Left lung (tissue), 14 donors: ENCODE measurements at places on chromosomes 12 and 14. TPM values are rescaled to one million over a fixed set of nuclear protein-coding genes. Genes with fewer than 3 reads are reported as not detected.
A peak's percentile ranks its signal among the peaks of the same experiment; 100 is the strongest.

Gene COPZ1
- 232 TPM for polyA plus RNA-seq

Gene IQSEC3
- 7.8 TPM for polyA plus RNA-seq

Gene TBPL2
- 0.14 TPM for polyA plus RNA-seq

Gene TAS2R7
- not detected for polyA plus RNA-seq

Gene CMA1
- 0.45 TPM for polyA plus RNA-seq

DNA sequence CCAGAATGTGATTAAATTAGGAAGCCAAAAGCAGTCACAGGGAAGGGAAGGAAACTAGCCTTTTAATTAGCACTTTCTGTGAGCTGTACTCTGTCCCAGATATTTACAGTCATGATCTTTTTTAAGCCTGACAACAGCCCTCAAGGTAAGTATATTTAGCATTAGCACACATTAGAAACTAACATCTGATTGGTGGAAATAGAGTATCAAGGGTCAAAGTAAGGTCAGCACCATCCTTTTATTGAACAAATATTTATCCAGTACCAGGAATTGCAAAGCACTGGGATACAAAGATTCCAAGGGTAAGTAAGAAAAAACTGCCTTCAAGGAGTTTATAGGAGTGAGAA lies 28.2 kb downstream of the RPGRIP1 start:
- DNase-seq, result no peak

Gene ANO4
- polyA plus RNA-seq, result 3.4 TPM

GRCh38 chr12:65169320-65170208 lies at the start of gene LEMD3:
LEMD3 (plus strand) TSS chr12:65169583; CDS start chr12:65169597, 14 bp downstream.
- DNase-seq, result peak; percentile 97

- no peak for DNase-seq
Measured at GRCh38 chr14:24260026-24260779, 2.8 kb downstream of the TGM1 start.

- no peak for DNase-seq
Measured at GRCh38 chr14:53010193-53011040, 59.6 kb upstream of the FERMT2 start.

Gene KRT2
- polyA plus RNA-seq, result not detected

DNA sequence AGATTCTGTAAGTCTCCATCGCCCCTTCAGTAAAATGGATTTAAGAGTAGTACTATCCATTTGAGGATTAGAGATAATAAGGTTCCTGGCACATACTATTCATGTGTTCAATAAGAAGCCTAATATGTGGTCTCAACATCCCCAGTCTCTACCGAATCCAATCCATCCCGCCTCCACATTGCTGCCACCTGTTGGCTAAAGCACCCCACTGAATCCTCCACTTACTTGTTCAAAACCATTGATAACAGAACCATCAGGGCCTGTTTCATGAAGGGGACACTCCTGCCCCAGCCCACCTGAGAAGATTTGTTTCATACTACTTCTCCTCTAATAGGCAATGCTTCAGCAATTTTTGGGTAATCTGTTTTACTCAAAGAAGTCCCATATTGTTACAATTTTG lies 147.5 kb downstream of the SLC2A13 start:
- DNase-seq, result no peak

- no peak for DNase-seq
Measured at GRCh38 chr12:113260127-113260526, 38.9 kb downstream of the TPCN1 start.

Gene MANSC4
- polyA plus RNA-seq, result 0.31 TPM

DNA sequence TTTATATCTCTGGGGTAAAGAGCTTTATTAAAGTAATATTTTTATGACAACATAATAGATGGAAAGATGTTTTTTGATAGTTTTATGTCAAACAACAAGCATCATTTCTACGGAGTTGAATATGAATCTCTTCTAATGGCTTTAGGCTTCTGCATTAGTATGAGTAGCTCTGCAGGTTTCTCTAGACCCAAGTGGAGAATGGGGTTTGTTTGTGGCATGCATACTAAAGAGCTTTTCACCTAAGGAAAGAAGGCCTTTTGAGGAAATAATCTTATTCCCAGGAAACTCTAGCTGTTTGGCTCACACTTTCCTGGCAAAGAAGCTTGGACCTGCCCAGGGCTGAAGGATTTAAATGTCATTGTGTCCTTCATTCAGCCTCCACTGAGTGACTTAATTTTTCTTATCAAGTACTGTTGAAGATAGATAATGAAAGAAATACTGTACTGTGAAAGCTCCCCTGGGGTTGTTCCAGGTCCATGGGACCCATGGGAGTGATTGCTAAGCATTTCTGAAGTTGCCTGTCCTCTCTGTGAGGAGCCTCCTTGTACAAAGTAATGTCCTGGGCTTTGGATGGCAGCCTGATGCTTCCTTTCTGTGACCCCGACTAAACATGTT lies 469.3 kb downstream of the LRIG3 start:
- no peak for DNase-seq

DNA sequence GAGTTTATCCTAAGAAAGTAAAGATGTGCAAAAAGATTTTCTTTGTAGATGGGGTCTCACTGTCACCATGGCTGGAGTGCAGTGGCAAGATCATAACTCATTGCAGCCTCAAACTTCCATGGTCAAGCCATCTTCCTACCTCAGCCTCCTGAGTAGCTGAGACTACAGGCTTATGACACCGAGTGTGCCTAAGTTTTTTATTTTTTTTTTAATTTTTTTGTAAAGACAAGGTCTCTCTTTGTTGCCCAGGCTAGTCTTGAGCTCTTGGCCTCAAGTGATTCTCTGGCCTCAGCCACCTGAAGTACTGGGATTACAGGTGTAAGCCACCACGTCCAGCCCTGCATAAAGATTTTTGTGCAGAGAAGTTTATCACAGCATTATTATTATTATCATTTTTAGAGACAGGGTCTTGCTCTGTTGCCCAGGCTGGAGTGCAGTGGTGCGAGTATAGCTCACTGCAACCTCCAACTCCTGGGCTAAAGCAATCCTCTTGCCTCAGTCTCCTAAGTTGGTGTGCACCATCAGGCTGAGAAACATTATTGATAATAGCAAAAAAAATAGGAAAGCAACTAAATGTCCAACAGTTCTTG lies 19.3 kb upstream of the MDM2 start:
- no peak for DNase-seq

DNA sequence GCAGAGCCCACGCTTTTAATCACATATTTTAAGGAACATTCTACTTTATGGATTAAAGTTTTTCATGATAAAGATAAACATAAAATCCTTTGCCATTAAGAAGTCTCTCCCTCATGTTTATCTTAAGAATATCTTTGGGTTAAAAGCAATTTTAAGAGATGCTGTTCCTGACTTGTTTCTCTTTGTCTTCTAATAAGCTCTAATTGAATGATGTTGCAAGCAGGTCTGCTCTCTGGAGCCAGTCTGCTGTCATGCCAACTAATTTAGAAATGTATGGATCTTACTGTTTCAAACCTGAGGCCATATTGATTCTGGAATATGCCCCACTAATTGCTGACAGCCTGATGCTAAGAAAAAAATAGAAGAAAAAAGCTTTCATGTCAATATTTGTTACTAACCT lies 173.6 kb downstream of the TTC8 start:
- no peak for DNase-seq

- no peak for DNase-seq
Measured at GRCh38 chr12:71704920-71705319, 19.0 kb downstream of the TMEM19 start.

Gene CLEC7A
- polyA plus RNA-seq, result 4.5 TPM

DNA sequence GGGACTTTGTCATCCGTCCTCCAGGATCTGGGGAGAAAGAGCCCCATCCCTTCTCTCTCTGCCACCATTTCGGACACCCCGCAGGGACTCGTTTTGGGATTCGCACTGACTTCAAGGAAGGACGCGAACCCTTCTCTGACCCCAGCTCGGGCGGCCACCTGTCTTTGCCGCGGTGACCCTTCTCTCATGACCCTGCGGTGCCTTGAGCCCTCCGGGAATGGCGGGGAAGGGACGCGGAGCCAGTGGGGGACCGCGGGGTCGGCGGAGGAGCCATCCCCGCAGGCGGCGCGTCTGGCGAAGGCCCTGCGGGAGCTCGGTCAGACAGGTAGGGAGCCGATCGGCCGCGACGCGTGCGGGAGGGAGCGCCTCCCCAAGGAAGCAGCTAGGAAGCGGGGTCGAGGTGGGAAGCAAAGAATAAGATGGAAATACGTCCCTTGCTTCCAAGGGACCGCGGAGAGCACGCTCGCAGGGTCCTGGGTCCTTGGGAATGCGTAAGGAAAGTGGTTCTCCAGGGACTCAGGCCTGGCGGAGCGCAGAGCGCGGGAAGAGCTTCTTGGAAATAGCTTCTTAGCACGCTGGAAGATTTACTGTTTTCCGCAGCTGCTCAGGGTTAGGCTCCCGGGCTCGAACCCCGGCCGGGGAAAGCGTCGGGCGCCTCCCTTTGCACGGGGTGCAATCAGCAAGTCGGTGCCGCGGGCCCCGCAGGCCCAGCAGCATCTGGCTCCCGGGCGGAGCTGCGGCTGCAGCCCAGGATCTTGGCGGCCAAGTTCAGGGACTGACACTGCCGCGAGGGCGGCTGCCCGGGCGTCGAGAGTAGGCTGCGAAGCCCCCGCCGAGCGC lies 457 bp downstream of the SOCS2 start:
- peak; percentile 41 for DNase-seq

DNA sequence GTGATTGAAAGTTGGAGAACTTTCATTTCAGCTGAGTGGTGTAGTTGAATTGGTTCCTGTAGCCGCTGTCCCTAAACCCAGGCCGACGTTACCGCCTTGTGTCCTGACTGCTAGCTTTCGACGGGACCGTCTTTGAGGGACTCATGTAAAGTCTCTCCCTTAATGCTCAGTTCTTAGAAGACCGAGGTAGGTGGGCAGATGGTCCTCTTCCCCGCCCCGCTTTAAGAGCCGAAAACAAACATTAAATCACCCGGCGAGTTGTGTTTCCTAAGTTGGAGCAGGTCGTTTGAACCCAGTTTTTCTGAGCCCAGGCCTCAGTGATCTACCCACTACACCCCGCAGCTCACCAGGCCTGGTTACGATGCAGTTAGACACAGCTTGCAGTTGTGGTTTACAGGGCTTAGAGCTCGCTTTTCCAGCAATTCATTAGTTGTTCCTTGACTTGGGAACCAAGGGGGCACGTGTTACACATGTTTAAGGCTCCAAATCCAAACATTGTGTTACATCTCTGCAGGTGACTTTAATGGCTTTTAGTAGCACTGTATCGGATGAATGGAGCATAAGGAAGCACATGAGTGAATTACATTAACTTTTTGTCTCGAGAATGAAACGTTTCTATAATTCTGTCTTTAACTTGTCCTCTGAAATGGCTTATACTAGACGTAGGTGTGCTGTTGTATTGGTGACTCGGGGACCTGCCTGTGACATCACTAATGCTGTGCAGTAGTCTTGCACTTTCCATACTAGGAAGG lies 790 bp downstream of the NEDD1 start:
- peak; percentile 28 for DNase-seq

Gene CALM1
- polyA plus RNA-seq, result 687 TPM

DNA sequence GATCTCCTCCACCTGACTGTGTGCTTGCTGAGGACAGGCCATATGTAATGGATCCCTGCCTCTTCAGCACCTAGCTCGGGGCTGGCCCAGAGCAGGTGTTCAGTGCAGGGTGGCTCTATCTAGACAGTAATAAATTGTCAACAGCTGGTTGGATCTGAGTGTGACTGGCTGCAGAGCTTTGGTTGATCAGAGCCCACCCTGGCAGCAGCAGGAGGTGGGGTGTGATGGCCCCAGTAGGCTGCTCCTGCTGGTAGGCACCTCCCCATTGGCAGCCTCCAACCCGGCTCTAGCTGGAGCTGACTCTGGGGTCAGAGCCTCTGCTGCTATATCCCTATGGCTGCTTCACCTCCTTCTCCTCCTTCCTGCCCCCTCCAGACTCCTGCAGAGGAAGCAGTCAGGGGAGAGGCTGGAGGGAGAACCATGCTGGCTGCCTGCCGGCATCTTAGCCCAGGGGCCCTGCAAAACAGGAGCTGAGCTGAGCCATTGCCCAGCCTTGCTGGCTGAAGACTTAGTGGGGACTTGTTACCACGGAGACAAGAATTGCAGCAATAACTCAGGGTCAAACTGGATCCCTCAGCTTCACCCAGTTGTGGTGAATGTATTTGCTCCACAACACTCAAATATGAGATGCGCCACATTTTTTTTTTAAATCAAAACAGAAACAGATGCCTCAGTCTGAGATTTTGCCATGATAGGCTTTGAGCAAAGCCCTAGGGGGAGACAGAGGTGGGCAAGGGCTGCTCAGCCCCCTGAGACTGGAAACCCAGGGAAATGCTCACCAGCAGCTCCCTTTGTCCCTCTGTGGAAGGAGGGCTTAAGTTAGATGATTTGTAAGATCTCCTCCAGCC lies 22.2 kb downstream of the TMEM63C start:
- DNase-seq, result no peak
